Inflammatory macrophage treated with lipopolysaccharide for 4 hours (primary cell): ENCODE measurements at places on chromosomes 11 and 22.
A peak's percentile ranks its signal among the peaks of the same experiment; 100 is the strongest.

GRCh38 chr11:72951193-72951592 is 137.0 kb downstream of the ATG16L2 start:
- DNase-seq: peak; percentile 93

DNA sequence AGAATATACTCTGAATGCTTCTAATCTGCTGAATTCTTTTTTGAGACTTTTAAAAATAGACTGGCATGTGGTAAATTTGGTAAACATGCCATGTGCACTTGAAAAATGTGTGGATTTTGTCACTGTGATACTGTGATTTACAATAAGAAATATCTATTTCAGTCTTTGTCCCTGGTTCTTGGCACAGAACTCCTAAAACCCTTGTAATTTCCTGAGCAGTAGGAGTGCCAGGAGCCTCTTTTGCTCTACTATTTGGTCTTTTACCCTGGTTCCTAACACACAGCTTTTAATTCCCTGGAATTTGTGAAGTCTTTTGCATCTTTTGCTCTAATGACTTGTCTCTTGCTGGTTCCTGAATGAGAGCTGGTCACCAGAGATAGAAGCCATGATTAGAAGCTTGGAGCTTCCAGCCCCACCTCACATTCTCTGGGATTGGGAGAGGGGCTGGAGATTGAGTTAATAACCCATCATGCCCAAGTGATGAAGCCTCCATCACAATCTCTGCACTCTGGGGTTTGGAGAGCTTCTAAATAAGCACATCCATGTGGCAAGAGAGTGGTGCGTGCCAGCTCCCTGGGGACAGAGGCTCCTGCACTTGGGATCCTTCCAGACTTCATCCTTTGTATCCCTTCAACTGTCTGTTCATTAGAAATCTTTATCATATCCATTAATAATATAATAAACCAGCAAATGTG is 27.2 kb upstream of the SYT13 start:
- no peak for DNase-seq

- DNase-seq: peak; percentile 39
Measured at GRCh38 chr11:76805206-76805913, 22.2 kb downstream of the TSKU start.

GRCh38 chr22:25091458-25091857 is 108.2 kb upstream of the CRYBB3 start:
- no peak for DNase-seq

DNA sequence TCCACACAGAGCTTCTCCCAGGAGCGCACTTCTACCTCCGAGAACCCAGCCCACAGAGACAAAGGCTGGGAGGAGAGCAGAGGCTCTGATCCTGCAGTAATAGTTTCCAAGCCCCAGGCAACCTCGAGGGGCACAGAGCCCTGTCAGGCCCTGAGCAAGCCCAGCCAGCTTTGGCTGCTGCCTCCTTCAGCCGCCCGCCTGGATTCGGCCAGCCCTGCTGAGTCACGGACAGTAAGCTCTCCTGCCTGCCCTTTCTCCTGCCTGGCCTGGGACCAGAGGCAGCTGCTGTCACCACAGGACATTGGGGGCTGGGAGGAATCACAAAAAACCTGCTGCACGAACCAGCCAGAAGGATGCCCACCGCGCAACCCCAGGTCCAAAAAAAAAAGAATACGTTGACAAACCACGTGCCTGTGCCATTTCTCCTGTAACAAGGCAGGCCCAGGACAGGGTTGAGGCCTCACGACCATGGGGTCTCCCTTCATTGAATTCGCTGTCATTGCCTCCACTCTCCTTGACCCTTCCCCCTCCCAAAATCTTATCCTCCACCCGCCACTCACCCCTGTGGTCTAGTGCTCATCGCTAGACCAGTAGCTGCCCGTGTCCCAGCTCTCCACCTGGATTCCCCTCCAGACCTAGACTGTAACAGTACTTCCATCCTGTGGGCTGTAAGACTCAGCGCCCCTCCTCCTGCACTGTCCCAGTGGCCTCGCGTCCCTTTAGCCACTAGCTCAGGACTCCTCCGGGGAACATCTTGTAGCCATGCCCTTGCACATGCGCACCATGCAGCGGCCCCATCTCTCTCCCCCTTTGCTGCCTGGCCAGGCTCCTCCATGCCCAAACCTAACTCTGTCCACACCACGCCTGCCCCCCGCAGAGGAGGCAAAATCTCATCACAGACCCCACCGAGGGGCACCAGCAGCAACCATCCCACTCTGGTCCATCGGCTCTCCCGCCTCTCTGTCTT is 7.4 kb upstream of the SLC22A12 start:
- DNase-seq: no peak

GRCh38 chr11:57460022-57460757 is at the start of gene RTN4RL2:
Gene RTN4RL2, plus strand, starts transcription at chr11:57460528. Its CDS starts 338 bp downstream, at chr11:57460866.
- peak; percentile 45 for DNase-seq

- no peak for DNase-seq
Measured at GRCh38 chr11:134815404-134815803, 403.4 kb upstream of the B3GAT1 start.

DNA sequence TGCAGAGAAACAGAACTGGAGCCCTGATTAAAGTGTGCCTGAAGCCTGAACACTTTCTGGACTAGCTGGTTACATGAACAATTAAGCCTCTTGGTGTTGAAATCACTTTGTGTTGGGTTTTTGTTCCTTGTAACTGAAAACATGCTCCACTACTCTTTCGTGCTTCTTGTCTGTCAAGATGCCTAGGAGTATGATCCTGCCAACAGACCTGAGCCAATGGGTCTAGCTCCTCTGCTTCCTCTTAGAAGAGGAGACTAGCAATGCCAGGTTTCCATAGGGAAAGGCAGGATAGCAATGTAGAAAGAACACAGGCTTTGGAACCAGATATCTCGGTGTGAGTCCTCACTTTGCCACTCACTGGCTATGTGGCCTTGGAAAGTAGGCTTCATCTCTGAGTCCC is 40.3 kb downstream of the IRAG1 start:
- DNase-seq: no peak

DNA sequence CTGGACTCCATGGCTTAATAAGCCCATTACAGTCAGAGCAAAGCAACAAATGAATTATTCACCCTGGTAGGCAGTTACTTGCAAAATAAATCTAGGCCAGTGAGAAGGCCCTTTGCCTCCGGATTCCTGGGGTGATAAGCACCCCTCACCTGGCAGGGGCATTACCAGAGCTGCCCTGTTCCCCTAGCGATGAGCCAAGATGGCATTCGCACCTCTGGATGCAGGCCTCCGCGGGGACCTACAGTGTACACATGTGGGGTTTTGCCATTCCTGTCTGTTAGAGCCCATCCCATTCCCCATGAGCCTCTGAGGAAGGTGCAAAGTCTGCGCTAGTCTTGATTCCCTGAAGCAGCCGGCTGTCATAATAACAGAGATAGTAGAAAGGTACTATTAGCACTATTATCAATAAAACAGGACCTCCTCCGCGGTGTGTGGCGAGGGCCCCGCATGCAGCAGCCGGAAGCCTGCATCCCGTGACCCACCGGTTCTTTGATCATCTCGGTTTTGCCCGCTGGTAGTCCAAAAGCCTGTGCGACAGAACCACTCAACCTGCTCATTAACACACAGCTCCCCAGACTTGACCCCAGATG is 344.3 kb downstream of the BRD1 start:
- DNase-seq: no peak

DNA sequence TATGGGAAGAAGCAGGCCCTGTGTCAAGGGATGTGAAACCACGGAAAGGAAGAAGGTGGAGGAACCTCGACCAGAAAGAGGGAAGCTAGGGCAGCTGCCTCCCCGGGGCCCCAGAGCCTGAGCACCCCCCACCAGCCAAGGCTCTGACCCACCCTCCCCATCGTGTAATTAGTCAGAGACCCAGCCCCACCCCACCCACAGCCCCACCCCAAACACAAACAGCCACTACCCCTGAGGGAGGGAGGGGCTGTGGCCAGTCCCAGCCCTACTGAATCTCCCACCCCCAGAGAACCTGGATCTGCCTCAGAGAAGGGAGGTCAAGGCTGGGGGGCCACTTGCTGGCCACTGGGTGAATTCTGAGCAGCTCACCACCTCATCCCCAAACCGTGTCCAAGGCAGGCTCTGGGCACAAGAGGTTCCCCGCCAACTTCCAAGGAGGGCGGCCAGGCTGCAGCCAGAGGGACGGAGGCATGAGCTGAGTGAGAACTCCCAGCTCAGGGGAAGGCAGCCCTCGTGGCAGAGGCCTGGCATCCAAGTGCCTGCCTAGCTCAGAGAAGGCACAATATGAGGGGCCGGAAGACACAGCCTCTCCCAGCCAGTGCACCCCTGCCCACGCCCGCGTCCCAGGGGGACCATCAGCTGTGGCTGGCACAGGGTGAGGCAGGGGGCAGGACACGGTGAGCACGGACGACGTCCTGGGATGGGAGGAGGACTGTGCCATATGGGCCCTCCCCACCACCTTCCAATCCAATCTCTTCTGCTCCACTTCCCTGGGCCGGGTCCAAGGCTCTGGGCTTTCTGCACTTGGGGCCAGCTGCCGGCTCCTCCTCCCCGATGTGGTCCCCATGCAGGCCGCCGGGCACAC is 2.7 kb downstream of the PLXNB2 start:
- DNase-seq: peak; percentile 85

GRCh38 chr11:126229858-126230540 is 18.4 kb downstream of the FAM118B start:
- no peak for DNase-seq

- no peak for DNase-seq
Measured at GRCh38 chr11:57379732-57380131, 1.2 kb downstream of the PRG3 start.

GRCh38 chr11:34417202-34417601 is 21.5 kb upstream of the CAT start:
- no peak for DNase-seq

DNA sequence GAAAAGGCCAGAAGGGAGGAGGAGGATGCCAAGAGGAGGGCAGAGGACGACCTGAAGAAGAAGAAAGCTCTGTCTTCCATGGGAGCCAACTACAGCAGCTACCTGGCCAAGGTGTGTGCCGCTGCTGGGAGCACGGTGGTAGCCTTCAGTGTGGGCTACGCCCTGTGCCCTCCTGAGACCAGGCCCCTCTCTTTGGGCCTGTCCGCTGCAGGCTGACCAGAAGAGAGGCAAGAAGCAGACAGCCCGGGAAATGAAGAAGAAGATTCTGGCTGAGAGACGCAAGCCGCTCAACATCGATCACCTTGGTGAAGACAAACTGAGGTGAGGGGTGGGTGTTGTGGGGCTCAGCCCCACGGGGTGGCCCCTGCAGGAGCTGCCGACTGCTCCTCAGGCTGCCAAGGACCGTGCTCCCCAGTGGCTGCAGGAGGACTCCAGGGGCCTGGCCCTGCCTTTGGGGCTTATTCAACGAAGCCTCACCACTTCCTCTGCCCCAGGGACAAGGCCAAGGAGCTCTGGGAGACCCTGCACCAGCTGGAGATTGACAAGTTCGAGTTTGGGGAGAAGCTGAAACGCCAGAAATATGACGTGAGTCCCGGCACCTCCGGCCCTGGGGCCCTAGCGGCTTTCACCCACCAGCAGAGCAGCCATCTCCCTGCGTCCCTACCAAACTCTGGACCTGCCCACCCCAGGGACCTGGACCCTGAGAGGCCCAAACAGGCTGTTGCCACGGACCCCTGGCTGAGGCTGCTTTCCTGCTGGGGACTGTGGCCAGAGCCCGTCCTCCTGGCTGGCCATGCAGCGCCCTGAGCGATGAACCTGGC is 12.6 kb upstream of the MRPL23 start:
- DNase-seq: no peak

DNA sequence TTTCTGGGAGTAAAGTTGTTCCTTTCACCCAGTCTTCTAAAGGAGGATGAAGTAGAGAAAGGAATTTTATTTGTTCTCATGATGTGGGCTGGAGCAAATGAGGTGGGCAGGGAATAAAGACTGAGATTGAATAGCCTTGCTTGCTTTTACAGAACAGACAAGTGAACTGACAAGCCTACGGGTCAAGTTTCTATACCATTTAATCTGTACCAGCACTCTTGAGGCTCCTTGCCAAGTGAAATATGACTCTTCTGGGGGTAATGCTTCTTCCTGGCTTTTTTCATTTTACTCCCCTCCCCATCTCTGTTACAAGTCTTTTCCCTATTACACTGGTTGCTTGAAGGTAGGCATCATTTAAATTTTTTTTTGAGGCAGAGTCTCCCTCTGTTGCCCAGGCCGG is 54.8 kb downstream of the CSTPP1 start:
- DNase-seq: no peak

DNA sequence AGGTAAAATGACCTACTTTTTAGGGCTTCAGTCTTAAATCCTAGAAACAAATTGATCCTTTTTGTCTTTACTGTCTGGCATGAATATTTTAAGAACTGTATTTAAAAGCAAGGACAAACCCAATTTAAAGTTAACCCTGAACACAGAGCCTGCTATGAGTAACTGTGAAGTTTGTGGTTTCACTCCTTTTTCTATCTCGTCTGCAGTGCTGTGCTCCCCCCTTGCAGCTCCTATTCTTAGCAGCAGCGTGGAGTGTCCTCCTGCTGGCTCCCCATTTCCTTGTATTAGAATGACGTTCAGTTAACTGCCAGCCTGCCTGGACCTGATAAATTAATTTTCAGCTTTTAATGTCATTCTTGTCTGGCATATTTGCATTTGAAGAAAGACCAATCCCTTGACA is 40.0 kb upstream of the LRRC4C start:
- no peak for DNase-seq

GRCh38 chr11:27193434-27194225 is 153.0 kb downstream of the BBOX1 start:
- no peak for DNase-seq

GRCh38 chr11:112661146-112661545 is 300.1 kb upstream of the NCAM1 start:
- DNase-seq: no peak

- no peak for DNase-seq
Measured at GRCh38 chr11:77183431-77183984, 55.5 kb downstream of the MYO7A start.

DNA sequence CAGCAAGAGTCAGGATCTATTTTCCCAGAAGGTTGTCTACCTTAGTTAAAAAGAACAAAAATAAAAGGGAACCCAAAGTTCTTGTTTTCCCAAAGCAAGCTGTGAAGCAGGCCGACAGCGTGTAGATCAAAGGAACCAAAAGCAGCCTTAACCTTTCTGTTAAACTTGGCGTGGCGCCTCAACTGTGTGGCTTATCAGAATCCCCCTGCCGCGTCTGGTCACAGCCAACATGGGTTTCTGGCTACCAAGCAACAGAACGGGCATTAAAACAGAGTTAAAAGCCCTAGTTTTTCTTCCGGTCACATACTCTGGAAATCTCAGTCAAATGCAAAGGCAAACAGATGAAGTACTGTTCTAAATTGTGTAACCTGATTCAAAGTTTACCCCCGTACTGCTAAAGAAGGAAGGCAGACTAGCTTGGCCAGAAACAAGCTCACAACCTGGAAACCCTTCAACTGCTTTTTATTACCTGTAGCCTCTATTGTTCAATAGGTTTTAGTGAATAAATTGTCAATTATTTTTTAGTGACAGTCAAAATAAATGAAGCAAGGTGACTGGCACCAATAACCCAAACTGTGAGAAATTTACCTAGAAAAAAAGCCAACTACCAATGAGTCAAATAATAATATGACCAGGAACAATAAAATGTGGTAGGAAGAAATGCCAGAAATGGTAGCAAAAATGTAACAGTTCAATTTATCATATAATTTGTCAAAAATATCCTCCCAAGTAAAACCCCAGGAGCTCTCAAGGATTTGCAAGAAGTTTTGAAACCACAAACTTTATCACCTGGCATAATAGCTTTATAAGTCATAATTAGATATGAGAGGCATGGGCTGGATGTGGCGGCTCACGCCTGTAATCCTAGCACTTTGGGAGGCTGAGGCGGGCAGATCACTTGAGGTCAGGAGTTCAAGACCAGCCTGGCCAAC is 21.4 kb downstream of the CHKA start:
- DNase-seq: no peak
